ENCODE measurements at places on chromosomes 1 and 21.

- DNase-seq, result no peak
These were observed 283.9 kb downstream of the LRRC40 start for GRCh38 chr1:69921486-69921885.

DNA sequence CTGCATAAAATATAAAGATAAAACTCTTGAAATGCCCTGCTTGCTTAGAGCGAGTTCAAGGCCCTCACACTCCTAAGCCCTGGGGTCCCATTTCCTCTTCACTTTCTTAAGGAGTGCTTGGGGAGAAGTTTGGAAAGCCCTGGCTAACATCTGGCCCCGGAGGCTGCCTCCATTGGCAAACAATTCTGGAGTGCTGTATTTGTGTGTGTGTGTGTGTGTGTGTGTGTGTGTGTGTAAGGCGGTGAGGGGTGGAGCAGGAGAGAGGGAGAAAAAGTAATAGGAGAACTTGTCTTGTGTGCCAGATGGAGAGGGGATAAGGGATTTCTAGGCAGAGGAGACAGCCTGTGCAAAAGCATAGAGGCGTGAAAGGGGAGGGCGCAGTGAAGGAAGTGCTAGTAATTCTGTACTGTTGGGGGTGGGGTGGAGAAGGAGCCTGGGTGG lies 578 bp upstream of the TRIM62 start:
- no peak for DNase-seq

GRCh38 chr1:182709225-182709764 lies 24.9 kb upstream of the RGS8 start:
- no peak for DNase-seq

GRCh38 chr1:235986869-235987268 lies 78.0 kb downstream of the NID1 start:
- no peak for DNase-seq

GRCh38 chr1:23867542-23867894 lies 572 bp downstream of the FUCA1 start:
- DNase-seq, result no peak

DNA sequence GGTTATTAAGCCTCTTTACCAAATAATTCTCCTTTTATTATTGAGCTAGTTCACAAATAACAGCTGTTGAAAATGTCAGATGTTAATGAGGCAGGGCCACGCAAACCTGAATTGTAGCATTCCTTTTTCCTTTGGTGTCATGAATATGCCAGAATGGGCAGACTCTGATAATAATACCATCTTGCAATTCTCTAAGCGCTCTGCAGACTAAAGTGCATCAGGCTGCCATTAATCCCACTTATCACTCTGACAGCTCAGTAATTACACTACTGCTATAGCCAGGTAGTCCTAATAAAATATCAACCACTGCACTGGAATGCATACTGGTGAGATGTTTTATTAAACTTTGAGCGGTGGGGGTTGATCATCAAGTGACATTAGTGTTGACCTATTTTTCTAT lies 177.7 kb downstream of the DPYD start:
- DNase-seq, result no peak

- no peak for DNase-seq
These were observed 86.6 kb downstream of the PTBP2 start for GRCh38 chr1:96808191-96808590.

- no peak for DNase-seq
These were observed 11.7 kb upstream of the B3GALNT2 start for GRCh38 chr1:235515844-235516512.

- DNase-seq, result no peak
These were observed 125.0 kb downstream of the LYPLAL1 start for GRCh38 chr1:219298571-219299148.

- no peak for DNase-seq
These were observed 957.4 kb upstream of the NCAM2 start for GRCh38 chr21:20040768-20041167.

- DNase-seq, result no peak
These were observed 87.3 kb downstream of the SIK1 start for GRCh38 chr21:43339668-43340067.

GRCh38 chr1:67599085-67599484 lies 85.9 kb upstream of the GADD45A start:
- DNase-seq, result no peak

GRCh38 chr1:172149346-172149745 lies 271.1 kb upstream of the C1orf105 start:
- no peak for DNase-seq

GRCh38 chr1:156594190-156594589 lies 2.6 kb downstream of the NAXE start:
- DNase-seq, result no peak

DNA sequence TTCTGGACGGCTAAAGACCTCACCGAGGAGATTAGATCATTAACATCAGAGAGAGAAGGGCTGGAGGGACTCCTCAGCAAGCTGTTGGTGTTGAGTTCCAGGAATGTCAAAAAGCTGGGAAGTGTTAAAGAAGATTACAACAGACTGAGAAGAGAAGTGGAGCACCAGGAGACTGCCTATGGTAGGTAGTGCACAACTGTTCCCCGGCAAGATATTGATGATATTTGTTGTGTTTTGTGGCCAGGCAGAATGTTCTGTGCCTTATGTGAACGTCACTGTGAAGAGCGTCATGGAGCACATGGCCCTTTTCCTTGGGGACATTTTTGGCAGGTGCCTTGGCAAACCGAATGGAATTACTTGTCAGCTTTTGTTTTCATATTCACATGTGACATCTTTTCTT lies 191.7 kb downstream of the DISC1 start:
- DNase-seq, result no peak

DNA sequence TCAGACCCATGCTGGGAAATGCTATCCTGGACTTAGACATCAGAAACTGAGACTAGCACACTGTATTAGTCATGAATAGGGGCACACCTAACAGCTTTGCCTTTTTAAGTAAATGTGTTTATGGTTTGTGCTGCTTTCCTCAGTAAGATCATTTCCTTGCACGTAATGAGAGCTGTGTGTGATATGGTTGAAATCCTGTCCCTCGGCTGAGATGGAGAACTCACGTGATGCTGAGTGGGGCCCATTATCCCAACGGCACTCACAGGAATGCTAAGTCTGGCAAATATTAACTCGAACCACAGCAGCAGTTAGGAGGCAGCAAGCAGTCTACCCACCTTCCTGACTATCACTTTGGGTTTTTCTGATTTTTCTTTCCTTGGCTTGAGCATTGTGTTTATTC lies 38.2 kb downstream of the BCL9 start:
- DNase-seq, result no peak

- no peak for DNase-seq
These were observed 66.7 kb downstream of the KCNJ6 start for GRCh38 chr21:37849506-37850102.

DNA sequence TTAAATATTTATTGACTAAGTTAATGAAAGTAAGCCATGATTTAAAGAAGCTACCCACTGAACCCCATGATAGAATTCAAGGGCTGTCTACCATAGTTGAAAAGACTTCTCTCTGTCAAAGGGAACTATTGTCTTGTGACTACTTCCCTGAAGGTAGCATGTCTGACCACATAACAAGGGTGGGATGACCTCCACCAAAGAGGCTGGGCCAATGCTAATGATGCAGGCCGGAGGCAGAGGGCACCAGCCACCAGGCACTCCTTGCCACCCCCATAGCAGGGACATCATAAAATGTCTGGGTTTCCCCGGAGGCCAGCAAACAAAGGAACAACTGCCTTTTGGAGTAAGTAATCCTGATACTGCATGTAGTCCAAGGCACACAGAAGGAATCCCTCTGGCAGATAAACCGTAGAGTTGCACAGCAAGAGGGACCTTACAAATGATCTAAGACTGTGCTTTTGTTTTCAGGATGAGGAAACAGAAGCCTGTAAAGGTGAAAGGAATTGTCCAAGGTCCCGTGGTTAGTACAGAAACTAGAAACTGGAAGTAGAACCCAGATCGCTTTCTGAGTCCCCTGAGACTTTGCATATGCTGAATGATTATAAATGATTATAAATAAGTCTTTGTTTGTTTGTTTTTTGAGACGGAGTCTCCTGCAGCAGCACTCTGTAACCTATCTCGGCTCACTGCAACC lies 33.5 kb upstream of the ITPKB start:
- no peak for DNase-seq

DNA sequence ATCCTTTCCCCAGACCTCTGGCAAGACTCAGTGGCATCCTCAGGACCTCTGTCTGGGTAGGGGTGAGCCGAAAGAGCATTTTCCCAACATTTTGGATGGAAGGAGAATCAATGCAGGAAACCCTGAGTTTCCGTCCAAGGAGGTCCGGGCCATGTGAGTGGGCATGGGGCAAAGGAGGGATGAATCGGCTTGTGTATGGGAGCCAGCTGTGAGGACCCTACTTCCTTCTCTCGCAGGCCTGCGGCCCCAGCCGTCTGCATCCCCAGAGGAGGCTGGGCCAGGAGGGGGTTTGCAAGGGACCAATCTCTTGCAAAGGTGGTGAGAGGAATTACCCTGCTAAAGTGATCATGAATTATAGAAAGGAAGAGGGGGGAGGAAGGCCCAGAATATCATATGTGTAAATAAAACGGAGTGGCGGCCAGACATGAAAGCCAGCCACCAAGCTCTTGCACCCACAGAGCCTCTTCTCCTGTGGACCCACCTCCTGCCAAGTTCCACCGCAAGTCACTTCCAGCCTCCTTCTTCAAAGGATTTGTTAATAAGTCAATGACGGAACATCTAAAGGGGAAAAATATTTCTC lies 48.2 kb upstream of the POU3F1 start:
- DNase-seq, result no peak

- DNase-seq, result no peak
These were observed 48.8 kb downstream of the DR1 start for GRCh38 chr1:93394514-93394913.

DNA sequence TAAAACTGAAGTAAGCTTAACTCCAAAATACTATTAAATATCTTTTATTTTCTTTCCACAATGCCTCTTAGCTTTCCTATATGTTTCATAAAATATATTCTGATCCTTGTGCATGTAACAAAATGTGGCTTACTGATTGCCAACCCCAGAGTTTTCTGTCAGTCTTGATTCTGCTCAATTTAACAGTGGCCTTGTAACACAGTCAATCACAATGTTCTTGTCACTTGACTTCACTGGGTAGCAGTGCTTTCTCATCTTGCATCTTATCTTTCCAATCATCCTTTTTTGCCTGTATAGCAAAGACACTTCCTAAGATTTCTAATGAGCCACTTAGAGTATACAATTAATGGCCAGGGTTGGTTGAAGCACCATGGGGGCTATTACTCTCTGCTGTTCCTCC lies 19.9 kb upstream of the BRINP3 start:
- no peak for DNase-seq

- DNase-seq, result no peak
These were observed 21.4 kb downstream of the KIRREL1 start for GRCh38 chr1:158014731-158015320.

GRCh38 chr1:42081475-42081874 lies 71.7 kb upstream of the GUCA2B start:
- no peak for DNase-seq

GRCh38 chr1:66352792-66353191 lies 181.2 kb upstream of the SGIP1 start:
- DNase-seq, result no peak

- DNase-seq, result peak; percentile 26
These were observed 9.8 kb upstream of the CDC20 start for GRCh38 chr1:43348809-43349593.

- no peak for DNase-seq
These were observed 11.8 kb upstream of the ZFP69B start for GRCh38 chr1:40438391-40439015.

DNA sequence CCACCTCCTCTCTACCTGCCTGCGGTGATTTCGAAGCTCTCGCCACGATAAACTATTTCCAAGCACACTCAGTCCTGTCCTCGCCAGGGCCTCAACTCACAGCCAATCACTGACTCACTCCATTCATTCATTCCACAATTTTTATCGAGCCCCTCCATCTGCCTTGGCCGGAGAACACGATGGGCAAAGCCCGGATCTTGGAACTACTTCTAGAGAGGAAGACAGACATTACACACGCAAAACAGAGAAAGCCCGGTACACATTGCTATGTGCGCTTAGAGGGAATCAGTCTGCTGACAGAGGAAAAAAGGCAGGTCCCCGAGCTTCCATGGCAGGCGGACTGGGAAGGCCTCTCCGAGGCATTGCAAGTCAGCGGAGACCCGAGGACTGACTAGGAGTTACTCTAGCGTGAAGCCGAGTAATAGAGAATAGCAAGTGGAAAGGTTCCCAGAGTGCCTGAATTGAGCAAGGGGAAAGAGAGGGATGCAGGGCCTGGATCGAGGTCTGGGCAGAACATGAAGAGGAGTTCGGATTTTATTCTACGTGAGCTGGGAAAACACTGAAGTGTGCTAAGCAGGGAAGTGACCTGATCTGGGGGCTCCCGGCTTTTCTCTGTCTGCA lies 54.2 kb upstream of the DNAJC6 start:
- no peak for DNase-seq

DNA sequence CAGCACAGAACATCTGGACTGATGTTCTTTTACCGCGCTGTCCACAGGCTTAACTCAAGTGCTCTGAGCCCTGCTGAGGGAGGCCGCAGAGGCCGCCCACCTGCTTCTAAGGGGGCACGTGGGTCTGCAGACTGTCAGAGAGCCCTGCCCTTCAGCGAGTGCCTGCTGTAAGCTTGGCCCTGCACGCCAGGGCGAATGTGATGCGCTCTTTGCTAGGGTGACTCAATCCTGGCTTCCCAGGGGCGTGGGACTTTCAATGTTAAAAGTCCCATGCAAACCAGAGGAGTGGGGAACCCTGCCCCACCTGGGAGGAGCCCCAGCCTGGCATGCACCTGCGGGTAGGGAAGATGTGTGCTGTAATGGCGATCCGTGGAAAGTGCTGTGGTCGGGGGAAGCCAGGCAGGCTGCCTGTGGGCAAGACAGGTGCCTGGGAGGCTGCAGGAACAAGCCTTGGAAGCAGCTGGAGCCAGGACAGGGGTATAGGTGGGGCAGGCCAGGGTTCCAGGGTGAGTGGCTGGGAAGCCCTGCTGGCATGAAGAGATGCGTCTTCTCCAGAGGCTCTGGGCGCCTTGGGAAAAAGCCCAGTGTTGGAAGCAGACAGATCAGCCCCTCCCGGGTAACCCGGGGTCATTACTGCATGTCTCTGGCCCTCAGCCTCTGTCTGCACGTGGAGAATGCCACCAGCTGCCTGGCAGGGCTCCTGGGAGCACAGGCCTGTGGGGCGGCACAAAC lies 594 bp upstream of the PANK4 start:
- DNase-seq, result no peak
